Activated CD4-positive, alpha-beta T cell treated with anti-CD3 and anti-CD28 coated beads for 48 hours (primary cell): ENCODE measurements at places on chromosomes 5 and 9.

DNA sequence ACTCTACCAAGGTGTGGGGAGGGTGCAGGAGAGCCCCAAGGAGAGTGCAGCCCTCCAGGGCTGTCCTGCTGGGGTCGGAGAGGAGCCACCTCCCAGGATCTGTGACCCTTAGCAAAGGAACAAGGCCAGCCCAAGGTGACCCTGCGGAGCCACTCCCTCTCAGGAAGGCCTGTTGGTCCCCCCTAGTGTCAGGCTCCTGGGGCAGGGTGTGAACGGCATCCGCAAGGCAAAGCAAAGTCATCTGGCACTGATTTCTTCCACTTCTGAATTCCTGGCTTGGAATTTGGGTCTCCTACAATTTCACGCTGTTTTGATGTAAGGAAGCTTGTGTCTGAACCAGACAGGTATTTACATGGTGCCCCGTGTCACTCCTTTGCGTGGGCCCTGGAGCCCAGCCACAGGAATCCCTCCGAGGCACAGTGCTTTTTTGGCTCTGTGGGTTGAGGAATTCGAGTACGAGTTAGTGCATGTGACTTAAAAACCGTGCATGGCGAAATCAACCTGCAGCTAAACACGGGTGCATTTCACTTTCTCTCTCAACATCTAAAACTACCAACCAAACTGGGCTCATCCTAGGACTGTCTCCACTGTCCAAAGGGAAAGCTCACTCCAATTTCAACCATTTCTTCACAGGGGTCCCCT is 24.5 kb upstream of the GFPT2 start:
- DNase-seq = no peak

DNA sequence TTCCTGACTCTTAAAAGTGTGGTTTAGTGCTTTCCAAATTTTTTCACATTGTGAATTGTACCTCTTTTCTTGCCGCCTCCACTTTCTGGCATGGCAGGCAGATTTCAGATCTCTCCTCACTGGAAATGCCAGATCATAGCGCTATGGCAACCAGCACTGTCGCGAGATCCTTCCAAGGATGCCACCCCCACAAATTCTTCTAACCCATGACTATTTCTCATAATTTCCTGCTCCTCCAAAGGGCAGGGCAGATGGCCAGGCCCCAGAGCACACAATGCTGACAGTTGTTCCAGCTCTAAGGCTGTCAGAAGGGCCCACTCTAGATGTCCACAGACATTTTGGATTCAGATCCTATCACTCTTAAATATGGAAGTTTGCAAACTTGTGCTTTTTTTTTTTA is 446.2 kb upstream of the RIOK2 start:
- DNase-seq = no peak

DNA sequence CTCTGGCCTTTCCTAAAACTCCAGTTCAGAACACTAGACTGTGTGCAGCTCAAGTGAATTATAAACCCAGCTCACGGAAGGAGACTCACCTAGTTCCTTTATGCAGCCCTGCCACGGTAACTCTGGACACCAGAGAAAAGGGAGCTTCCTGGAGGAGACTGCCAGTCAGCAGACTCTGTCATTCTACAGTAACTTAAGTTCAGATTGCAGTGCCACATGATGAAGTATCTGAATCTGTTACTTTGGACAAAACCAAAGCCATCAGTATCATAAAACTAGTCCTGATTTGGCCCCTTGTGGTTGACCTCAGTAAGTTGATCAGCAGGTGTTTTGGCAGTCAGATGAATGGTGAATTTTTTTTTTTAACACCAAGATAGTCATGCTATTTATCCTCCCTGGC is 2.7 kb downstream of the MTRR start:
- DNase-seq = no peak

DNA sequence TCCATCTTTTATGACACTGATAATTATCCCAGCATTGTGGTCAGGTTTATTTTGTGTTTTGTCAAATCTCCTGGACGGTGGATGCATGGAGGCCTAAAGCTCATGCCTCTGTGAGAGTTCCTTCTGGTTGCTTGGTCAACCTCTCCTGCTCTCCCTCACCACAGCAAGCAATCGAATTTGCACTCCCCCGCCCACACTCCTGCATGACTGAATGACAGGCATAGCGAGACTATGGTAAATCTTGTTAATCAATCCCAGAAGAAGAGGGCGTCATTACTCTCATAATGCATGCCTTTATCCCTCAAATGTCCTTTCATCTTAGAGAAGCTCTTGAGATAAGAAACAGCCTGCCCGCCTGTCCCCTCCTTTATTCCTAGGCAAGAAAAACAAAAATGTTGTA is 1215.0 kb upstream of the CDH9 start:
- no peak for DNase-seq
